Activated T-cell treated with anti-CD3 and anti-CD28 coated beads, Interleukin-2, amount 50 U/mL, for 72 hours (primary cell): ENCODE measurements at places on chromosomes 1 and 21.

DNA sequence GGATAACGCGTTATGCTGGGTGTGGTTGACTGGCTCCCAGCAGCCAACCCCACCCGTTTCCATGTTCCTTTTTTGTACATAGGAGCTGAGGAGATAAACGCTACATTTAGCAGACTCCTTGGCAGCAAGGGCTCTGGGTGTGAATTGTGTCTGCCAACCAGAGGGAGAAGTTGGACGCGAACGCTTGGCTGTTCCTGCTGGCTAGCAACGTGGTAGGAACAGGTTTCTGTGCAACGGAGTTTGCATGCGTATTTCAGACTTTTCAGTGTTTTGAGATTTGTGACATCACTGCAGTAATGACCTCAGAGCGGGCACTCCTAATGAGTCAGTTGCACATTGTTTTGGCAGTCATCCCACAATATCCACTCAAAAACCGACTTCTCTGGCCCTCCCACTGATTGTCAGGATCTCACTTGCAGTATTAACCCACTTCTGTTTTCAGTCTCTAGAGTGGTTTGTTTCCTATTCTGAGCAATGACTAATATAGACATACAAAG is 98.7 kb upstream of the RGS1 start:
- DNase-seq, result peak; percentile 36

GRCh38 chr1:32413507-32414185 is 19.4 kb upstream of the BSDC1 start:
- DNase-seq, result peak; percentile 76

- no peak for DNase-seq
These were observed 86.4 kb upstream of the LRRC8D start for GRCh38 chr1:89734442-89734841.

DNA sequence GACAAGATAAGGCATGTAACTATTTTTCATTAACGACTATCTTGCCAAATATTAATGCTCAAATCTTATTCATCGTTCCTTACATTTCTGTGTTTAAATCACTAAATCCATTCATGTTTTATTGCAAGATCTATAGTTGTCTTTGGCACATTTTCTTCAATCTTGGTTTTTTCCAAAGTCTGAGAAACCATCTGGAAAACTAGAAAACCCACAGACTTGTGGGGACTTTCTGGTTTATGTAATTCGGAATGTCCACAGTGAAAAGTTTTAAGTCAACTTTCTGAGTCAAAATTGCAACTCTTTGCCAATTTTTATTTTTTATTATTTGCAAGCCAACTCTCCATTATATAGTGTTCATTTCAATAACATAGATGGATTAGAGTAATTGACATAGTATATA is 520.8 kb upstream of the ADAMTS5 start:
- DNase-seq, result no peak

GRCh38 chr1:39098546-39099250 is 72.5 kb downstream of the NDUFS5 start:
- peak; percentile 62 for DNase-seq

DNA sequence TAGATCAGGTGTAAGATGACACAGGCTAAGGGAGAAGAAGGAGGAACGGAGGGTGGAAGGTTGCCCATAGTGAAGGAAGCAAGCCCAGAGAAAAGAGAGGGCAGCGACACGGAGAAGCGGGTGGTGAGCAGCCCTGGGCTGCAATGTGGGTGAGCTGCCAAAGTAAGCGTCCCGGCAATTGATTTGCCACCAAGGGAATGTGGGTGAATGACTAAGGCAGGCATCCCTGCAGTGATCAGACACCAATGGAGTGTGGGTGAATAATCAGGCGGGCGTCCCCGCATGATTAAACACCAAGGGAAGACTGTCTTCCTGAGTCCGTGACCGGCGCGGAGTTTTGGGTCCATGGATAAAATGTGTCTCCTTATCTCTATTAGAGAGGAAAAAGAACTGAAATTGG is 79.6 kb downstream of the UCHL5 start:
- no peak for DNase-seq

DNA sequence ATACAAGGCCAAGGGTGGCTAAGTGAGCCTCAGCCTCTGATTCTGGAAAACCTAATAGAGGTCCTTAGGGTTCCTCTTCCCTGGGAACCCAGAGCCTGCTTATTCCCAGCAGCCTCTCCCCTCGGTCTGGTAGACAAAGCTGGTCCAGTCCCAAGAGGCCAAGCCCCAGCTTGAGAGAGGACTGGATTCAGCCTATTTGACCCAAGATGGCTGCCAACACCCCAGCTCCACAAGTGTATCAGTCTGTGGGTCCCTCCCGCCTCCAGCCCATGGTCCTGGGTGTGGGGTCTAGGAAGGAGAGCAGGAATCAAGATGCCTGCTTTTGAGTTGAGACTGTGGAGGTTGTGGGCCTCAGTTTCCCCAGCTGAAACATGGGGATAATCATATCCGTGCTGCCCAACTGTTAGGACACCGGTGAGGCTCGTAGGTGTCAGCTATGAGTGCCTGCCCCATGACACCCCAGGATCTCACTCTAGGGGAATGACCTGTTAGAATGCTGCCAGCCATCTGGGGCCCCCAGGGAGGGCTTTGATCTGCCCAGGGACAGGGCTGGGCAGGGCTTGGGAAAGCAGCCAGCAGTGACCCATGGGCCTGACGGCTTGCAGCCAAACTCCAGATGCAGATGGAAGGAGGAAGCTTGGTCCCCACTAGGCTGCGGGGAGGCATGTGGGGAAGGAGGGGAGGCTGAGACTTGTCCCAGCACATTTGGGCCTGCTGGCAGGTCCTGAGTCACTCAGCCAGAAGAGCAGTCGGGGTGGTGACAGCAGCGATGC is 45.4 kb downstream of the NUAK2 start:
- DNase-seq, result no peak

- no peak for DNase-seq
These were observed 40.3 kb downstream of the TAS1R2 start for GRCh38 chr1:18819203-18819602.

DNA sequence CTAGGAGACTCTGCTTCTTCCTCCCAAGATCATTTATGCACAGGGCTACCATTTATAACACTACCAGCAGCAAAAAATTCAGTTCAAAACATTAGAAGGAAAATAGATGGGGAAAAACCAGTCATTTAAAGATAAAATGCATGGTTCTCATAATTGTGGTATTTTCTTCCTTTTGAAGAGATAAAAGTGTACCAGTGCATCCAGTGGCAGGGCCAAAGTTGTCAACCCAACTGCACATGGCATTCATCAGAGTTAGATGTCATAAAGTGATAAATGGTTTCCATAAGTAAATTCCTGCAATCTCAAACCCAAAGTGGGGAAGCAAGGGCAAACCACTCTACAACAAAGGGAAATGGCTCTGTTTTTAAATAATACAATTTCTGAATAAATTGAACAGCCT is 119.1 kb upstream of the DMRTA2 start:
- no peak for DNase-seq

- DNase-seq, result peak; percentile 45
These were observed 48.4 kb downstream of the COLGALT2 start for GRCh38 chr1:183989078-183989577.

GRCh38 chr1:245807954-245808719 is 653.4 kb downstream of the KIF26B start:
- DNase-seq, result no peak
